Vagina (tissue), 2 donors: ENCODE measurements at places on chromosomes 4 and X.

DNA sequence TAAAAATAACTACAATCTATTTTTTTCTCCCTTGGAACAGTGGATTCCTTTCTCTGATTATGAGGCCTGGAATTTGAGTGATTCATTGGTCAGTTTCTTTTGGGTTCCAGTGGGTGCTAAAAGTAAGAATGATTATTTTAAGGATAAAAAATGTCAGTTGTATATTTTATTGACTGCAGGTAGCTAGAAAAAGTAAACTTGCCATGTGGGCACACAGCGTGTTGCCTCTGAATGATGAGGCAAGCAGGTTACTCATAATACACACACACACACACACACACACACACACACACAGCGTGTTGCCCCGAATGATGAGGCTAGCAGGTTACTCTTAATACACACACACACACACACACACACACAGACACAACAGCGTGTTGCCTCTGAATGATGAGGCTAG lies 13.8 kb downstream of the GALNT7 start:
- no peak for DNase-seq

DNA sequence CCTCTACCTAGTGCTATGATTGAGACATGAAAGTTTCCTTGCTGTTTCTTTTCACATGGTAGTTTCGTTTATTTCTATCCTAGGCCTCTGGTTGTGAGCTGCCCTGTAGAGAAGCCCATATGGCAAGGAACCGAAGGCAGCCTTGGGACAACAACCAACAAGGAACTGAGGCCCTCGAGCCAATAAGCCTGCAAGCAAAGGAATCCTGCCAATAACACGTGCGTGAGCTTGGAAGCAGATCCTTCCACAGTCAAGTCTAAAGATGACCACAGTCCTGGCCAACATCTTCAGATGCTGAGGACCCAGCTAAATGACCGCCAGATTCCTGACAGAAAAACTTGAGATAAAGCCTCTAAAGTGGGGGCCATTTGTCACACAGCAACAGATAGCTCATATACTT lies 100.4 kb upstream of the FAM9B start:
- DNase-seq = no peak

DNA sequence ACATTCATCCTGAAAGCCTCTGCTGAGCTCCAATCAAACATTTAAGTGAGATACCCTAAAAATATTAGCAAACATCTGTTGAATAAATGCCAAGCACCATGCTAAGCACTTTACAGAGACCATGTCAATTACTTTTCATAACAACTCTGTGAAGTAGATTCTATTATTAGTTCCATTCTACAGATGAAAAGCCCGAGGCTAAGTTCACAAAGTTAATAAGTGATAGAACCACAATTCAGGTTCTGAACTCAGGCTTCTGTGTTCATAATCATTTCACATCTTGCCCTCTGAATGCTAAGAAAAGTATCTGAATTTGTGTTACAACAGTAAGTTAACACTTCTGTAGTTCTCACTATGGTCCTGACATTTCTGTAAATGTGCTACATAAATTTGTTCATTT lies 27.4 kb downstream of the SEL1L3 start:
- DNase-seq = no peak

DNA sequence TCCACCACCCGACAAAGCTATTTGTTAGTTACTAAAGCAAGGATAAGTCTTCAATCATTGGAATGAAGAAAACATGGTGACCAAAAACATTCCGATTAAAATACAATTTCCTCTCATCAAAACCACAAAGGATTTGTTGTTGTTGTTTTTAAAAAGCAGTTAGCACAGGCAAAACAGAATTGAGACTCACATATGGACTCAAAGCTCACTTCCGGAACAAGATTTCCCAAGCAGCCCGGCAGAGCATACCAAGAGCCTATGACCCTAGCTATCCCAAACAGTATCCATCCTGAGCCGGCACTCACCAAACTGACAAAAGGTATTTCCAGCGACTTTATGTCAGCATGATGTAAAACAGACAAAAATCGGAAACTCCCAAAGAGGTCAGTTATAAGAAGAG lies 39.9 kb downstream of the ADGRA3 start:
- DNase-seq = no peak

DNA sequence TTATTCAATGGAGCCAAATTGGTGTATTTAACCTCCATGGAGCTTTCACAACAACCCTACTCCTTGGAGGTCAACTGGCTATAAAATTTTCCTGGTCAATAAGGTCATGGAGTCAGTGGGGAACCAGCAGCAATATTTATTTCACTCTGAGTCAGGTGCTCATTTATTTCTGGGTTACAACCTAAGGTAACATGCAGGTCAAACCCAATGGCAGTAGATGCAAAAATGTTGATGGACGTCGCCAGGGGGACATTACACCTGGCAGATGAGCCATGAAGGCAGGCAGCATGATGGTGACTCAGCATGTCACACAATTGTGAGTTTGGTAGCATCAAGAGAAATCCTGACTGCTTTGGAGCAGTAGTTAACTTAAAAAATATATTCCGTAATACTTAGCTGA lies 514.1 kb downstream of the IL15 start:
- no peak for DNase-seq

- DNase-seq = no peak
Observed at GRCh38 chr4:143251779-143252178, 67.1 kb downstream of the USP38 start.

- DNase-seq = no peak
Observed at GRCh38 chr4:56804551-56804950, 16.9 kb downstream of the SPINK2 start.

DNA sequence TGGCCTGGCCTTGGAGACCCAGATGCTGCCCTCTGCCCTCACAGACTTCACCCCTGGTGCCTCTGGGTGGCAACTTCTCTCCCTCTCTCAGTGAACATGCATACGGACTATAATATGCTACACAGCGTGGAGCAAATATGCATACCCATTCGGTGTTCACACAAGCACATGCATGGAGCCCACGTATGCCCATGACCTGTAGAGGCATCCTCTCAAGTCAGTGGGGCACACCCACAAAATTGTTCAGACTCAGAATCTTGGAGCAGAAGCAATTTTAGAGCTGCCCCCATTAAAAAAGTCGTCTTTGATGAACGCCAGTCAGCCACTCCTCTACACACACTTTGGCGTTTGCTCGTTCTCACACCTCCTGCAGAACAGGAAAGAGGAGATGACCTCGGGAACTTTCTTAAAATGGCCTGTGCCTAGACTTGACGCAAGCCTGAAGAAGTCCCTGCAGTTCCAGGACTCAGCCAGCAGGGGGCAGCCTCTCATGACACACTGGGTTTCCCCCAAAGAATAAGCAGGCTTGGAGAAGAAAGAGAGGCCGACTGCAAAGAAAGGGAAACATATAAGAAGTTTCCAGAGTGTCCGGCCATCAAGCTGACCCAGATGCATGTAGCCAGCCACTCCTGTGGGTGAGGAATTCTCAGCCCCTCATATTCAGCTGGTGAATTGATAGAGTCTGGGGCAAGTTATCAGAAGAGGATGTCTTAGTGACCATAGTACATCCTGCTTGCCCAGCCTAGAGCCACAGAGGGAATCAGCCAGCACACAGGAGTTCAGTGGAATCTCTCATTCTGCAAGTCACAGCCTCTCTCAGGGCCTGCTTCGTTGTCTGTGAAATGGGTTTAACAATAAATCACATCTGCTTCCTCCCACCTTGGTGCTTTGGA lies 17.3 kb downstream of the APLN start:
- no peak for DNase-seq

- DNase-seq = no peak
Observed at GRCh38 chr4:146182443-146182842, 6.9 kb downstream of the LSM6 start.

- no peak for DNase-seq
Observed at GRCh38 chrX:12269484-12269883, 131.2 kb downstream of the FRMPD4 start.

GRCh38 chr4:23934915-23935314 lies 45.1 kb upstream of the PPARGC1A start:
- DNase-seq = no peak
